ENCODE measurements at places on chromosomes 5 and 9. TPM values are rescaled to one million over a fixed set of nuclear protein-coding genes. Genes with fewer than 3 reads are reported as not detected.
A peak's percentile ranks its signal among the peaks of the same experiment; 100 is the strongest.

DNA sequence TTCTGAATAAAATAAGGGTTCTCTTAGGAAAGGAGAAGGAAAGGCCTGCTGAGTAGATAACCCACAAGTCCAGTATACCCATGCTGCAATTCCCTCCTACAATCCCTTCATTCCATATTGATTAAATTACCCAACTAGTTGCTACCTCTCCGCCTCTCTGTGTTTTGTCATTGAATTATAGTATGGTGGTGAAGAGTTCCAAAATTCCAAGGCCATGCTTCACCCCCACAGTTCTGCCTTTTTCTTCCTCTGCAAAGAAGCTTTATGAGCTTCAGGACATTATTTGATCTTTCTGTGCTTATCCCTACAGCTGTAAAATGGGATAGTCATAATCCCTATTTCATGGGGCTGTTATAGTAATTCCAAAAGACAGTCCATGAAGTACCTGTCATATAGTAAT lies 215.6 kb downstream of the ACTL7B start:
- no peak overlapping the region for H3K27ac ChIP-seq
- no peaks in the 10 kb centered on the region for H3K27me3 ChIP-seq
- DNase-seq: no peak
- no peak overlapping the region for H3K4me3 ChIP-seq

DNA sequence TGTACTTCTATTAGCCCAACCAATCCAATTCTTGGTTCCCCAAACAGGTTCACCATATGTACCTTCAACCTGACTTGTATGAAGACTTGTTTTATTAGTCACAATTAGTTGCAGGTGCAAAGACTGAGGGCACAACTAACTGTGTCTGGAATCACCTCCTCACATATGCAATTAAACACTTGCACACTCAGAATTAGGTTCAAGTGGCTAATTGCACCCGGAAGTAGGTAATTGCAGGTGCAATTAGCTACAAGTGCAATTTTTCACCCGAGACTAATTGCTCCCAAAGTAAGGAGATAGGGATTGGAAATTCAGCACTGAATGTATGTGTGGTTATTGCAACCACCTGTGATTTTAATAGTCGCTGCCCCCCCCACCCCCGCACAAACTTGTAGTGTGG lies 338.9 kb downstream of the ZSWIM6 start:
- no peak for DNase-seq
- no peak overlapping the region for H3K27ac ChIP-seq
- no peaks in the 10 kb centered on the region for H3K36me3 ChIP-seq
- no peaks in the 10 kb centered on the region for H3K27me3 ChIP-seq
- H3K4me1 ChIP-seq: peaks cover 33% of the 10 kb centered on the region

- no peak overlapping the region for H3K27ac ChIP-seq
- H3K4me1 ChIP-seq: no peaks in the 10 kb centered on the region
- H3K4me3 ChIP-seq: no peak overlapping the region
- H3K27me3 ChIP-seq: no peaks in the 10 kb centered on the region
Measured at GRCh38 chr5:43780586-43780985, 177.6 kb downstream of the NNT start.

Gene FOXI1
- total RNA-seq: not detected

Gene C5
- 4.4 TPM for total RNA-seq

DNA sequence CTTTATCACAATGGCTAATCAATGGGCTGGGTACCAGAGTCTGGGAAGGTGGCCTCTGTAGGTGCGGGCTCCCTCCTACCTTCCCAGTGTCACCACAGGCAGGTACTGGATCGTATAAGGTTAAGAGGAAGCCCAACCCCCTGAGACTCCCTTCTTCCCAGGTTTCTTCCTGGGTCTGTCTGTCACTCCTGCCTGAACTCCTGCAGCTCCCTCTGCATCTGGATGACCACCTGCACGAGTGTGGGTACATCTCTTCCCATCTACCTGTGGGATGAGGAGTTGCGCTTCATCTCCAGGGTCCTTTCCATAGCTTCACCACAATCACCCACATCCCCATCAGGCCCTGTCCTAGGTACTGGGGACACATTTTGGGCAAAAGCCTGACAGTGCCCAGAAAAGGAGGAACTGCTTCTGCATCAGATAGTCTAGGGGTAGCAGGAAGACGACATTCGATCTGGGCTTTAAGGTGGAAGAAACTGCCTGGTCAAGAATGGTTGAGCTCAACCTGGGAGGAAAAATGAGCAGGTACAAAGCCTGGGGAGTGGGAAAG lies 112.2 kb upstream of the ALDH1B1 start:
- no peak overlapping the region for H3K4me3 ChIP-seq
- no peak for DNase-seq
- H3K4me1 ChIP-seq: peaks cover 4% of the 10 kb centered on the region
- no peaks in the 10 kb centered on the region for H3K36me3 ChIP-seq
- H3K27me3 ChIP-seq: no peaks in the 10 kb centered on the region

Gene SIGMAR1
- total RNA-seq: 165 TPM

GRCh38 chr9:76756268-76756640 lies 8.0 kb upstream of the PCA3 start:
- no peaks in the 10 kb centered on the region for H3K27me3 ChIP-seq
- no peak overlapping the region for H3K27ac ChIP-seq
- H3K4me1 ChIP-seq: no peaks in the 10 kb centered on the region
- H3K4me3 ChIP-seq: no peak overlapping the region
- no peaks in the 10 kb centered on the region for H3K36me3 ChIP-seq

- no peaks in the 10 kb centered on the region for H3K36me3 ChIP-seq
- H3K4me1 ChIP-seq: peaks cover 26% of the 10 kb centered on the region
- no peaks in the 10 kb centered on the region for H3K27me3 ChIP-seq
- peak; percentile 56 for DNase-seq
Measured at GRCh38 chr9:127567730-127568617, 44.1 kb upstream of the STXBP1 start.

GRCh38 chr5:96049398-96050272 lies 88.0 kb upstream of the ELL2 start:
- no peak overlapping the region for H3K4me3 ChIP-seq
- no peak overlapping the region for H3K27ac ChIP-seq
- H3K36me3 ChIP-seq: no peaks in the 10 kb centered on the region
- no peaks in the 10 kb centered on the region for H3K27me3 ChIP-seq
- peaks cover 36% of the 10 kb centered on the region for H3K4me1 ChIP-seq
- no peak for DNase-seq

DNA sequence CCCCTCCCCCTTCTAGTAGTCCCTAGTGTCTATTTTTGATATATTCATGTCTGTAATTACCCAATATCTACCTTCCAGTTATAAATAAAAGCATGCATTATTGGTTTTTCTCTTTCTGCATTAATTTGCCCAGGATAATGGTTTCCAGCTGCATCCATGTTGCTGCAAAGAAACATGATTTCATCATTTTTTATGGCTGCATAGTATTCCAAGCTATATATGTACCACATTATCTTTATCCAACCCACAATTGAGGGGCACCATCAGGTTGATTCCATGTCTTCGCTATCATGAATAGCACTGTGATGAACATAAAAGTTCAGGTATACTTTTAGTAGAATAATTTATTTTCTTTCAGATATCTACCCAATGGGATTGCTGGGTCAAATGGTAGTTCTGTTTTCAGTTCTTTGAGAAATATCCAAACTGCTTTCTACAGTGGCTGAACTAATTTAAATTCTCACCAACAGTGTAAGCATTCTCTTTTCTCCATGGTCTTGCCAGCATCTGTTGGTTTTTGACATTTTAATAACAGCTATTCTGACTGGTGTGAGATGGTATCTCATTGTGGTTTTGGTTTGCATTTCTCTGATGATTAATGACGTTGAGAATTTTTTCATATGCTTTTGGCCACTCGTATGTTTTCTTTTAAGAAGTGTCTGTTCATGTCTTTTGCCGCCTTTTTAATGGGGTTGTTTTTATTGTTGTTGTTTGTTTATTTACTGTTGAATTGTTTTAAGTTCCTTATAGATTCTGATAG lies 746.1 kb upstream of the MEF2C start:
- H3K27ac ChIP-seq: no peak overlapping the region
- no peaks in the 10 kb centered on the region for H3K4me1 ChIP-seq
- no peak overlapping the region for H3K4me3 ChIP-seq
- no peaks in the 10 kb centered on the region for H3K36me3 ChIP-seq
- H3K27me3 ChIP-seq: no peaks in the 10 kb centered on the region

DNA sequence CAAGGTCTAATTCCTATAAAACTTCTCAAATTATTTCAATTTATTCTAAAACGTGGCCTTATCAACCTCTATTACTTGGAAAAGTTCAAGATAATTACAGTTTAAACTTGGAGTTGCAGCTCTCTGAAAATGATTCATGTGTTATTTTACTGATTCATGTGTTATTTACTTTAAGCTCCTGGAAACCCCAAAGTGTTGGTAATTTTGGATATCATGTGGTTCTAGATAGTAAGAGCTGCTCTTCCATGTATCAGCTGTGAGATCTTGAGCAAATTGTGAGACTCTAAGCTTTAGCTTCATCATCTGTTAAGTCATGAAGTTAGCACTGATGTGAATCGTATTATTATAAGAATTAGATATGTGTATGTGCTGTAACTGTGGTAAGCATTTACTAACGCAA lies 749.2 kb downstream of the TLE4 start:
- no peak overlapping the region for H3K27ac ChIP-seq
- no peaks in the 10 kb centered on the region for H3K36me3 ChIP-seq
- no peak overlapping the region for H3K4me3 ChIP-seq
- no peaks in the 10 kb centered on the region for H3K4me1 ChIP-seq

DNA sequence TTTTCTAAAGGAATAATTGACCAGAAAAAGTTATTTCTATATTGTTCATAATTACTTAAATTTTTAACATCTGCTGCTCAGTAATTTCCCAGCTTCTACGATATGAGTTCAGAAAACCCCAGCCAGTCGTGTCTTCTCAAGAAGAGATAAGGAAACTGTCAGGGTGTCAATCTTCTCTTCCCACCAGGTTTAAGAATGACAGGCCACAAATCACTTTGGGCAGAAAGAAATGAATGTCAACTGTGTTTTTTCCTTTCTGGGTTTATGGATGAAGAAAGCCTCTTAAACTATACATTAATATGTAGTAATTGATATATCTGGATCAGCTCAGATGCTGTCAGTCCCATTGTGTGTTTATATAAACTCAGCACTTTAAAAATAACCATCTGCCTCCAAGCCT lies 453.2 kb upstream of the NUDT12 start:
- H3K4me1 ChIP-seq: no peaks in the 10 kb centered on the region
- no peaks in the 10 kb centered on the region for H3K27me3 ChIP-seq
- no peak overlapping the region for H3K27ac ChIP-seq
- H3K4me3 ChIP-seq: no peak overlapping the region
- no peaks in the 10 kb centered on the region for H3K36me3 ChIP-seq

Data from A673 (cell line).